ENCODE measurements at places on chromosomes 3 and 15.

DNA sequence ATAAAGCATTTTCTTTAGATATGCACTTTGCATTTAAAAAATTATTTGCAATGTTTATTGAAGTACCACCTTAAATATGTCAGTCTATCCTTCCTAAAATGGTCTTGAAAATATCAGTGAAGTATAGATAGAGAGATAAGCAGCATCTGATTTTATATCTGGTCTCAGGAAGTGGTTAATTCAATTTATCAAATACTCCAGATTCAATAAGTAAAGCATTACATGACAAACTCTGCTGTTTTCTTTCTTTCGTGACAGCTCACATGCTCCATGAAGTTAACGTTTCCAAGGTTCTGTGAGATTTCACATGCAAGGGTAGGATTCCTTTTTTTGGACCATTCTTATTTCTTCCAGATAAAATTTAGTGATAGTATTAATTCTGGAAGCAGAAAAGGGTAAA is 775.4 kb upstream of the ROBO1 start:
- DNase-seq, result no peak

GRCh38 chr3:8539419-8539818 is 37.8 kb downstream of the LMCD1 start:
- DNase-seq, result peak; percentile 45

- no peak for DNase-seq
Measured at GRCh38 chr15:27223179-27223578, 252.2 kb downstream of the GABRG3 start.

GRCh38 chr3:2247831-2248230 is 149.2 kb downstream of the CNTN4 start:
- DNase-seq, result no peak

- DNase-seq, result no peak
Measured at GRCh38 chr3:41137686-41138111, 61.6 kb upstream of the CTNNB1 start.

- no peak for DNase-seq
Measured at GRCh38 chr3:42507252-42507651, 4.8 kb downstream of the VIPR1 start.

DNA sequence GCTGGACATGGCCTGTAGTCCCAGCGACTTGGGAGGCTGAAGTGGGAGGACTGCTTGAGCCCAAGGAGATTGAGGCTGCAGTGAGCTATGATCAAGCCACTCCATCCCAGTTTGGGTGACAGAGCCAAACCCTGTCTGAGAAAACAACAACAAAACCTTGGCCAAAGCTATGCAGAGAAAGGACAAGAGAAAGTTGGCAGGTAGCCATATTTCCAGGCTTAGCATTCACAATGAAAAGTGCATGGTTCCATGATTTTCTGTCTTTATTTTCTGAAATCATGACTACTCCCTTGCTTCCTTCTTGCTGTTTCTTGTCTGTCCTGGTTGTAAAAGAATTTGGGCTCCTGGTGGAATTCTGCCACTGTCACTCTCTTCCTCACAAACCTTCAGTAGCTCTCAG is 284.6 kb upstream of the C2CD4B start:
- no peak for DNase-seq

GRCh38 chr3:108428586-108428985 is 81.8 kb downstream of the MYH15 start:
- DNase-seq, result no peak

DNA sequence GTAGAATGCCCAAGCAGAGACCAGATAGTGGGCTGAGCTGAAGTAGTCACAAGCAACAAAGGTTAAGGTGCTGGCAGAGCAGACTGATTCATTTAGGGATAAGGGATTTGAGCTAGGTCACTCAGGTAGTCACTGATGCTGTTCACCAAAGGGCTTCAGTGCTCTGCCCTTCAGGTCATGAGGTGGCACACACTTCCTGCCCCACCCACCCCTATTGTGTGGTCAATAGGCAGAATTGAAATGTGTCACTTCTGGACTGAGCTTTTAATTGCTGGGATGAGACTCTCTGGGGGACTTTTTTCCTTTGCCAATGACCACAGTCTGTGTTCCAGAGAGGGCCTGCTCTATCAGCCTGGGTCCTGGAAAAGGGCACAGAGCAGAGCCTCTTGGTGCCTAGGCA is 2.9 kb upstream of the DIS3L start:
- DNase-seq, result no peak

DNA sequence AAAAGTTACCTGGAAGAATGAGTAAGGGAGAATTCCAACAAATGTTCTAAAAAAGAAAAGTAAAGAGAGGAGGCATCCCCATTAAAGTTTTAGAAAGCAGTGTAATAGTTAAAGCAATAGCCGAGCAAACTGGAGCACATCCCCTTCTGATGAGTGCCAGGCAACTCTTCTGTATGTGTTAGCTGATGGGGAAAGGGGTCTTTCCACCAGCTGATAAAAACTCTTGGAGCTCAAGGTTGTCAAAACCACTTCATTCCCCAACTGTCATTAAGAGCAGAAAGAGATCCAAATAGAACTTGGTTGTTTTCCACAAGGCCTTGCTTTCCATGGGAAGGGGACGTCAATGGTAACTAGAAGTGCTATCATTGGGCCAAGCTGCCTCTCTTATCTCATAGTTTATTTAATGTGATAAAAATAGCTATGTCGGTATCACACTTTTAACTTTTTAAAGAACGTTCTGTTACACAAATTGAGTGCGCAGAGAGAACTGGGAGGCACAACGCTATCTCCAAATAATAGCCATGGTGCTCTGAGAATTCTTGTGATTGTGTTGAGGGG is 116.9 kb downstream of the POLR2M start:
- DNase-seq, result no peak

GRCh38 chr15:89139613-89140499 is 51.6 kb downstream of the ABHD2 start:
- DNase-seq, result no peak

DNA sequence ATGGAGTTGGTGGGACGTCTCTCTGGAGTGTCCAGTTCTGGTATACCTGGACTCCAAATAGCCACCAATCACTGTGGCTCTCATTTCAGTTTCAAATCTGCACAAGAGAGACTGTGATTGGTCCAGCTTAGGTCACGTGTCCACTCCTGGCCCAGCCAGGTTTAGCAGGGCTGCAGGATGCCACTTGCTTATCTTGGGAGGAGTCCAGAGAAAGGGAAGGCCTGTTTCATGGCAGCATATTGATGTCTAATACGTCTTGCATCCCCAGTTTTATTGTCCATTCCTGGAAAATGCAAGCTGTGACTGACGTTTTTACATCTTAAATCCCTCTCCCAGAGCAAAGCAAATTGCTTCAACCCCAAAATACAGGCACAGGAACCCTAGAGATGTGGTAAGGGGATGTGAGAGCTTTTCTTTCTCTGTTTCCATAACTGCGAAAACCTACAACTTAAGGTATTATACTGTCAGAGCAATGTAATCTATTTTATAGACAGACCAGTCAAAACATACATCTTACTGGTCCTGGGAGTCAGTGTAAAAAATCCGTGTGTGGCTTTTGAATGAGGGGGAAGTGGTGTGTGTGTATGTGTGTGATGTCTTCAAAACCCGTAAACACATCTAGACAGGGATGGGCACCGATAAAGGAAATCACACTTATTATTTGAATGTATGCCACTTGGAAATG is 274.4 kb downstream of the TLE3 start:
- DNase-seq, result peak; percentile 33

GRCh38 chr15:27813139-27813538 is 286.0 kb downstream of the OCA2 start:
- no peak for DNase-seq

GRCh38 chr15:40059821-40060220 is 20.8 kb upstream of the SRP14 start:
- DNase-seq, result no peak

DNA sequence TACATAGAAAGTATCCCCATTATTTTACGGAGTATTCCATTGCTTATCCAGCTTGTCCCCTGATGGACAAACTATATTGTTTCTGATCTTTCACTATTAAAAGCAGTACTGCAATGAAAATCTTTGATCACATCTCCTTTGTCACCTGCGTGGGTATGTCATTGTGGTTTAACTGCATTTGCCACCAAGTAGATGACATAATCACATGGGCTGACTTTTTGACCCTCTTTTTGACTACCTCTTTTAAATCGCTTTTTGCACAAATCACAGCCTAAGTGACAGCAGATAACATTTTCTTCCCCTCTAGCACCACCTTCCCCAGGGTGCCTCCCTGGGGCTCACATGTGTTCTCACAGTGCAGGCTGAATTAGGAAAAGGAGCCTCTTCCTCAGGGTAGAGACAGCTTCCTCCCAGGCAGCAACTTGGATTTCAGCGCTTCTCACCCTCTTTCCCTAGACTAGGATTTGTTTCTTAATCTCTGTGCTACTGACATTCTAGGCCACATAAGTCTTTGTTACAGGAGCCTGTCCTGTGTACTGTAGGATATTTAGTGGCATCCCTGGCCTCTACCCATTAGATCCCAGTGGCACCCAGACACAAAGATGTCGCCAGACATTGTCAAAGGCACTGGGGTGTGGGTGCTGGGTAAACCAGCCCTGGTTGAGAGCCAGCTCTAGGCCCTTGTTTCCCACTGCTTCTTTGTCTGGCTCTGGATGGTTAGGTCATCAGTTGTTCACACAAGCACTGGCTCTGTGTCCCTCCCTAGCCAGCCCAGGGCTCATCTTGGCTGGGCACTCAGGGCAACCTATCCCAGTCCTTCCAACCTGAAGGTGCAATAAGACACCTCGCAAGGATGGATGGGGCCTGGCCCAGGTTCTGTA is 1.3 kb upstream of the RBP1 start:
- no peak for DNase-seq

GRCh38 chr15:90685591-90686434 is 31.3 kb upstream of the BLM start:
- DNase-seq, result no peak

GRCh38 chr15:85750319-85751290 is 44.1 kb downstream of the KLHL25 start:
- DNase-seq, result peak; percentile 77

DNA sequence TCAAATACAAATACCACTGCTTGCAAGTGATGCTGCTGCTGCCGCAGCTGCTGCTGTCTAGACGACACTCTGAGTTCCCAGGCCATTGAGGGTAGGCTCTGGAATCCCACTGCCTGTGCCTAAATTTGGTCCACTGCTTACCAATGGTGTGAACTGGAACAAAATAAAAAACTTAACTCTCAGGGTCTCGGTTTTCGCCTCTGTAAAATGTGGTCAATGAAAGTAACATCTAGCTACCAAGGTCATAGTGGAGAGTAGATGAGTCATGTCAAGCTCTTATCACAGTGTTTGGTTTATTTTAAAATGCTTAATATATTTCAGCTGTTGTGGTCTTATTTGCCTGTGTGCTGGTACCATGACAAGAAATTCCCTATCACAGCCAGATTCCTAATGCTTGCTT is 299.3 kb downstream of the CLSTN2 start:
- no peak for DNase-seq

- DNase-seq, result peak; percentile 48
Measured at GRCh38 chr3:171950373-171950772, 89.0 kb upstream of the FNDC3B start.

DNA sequence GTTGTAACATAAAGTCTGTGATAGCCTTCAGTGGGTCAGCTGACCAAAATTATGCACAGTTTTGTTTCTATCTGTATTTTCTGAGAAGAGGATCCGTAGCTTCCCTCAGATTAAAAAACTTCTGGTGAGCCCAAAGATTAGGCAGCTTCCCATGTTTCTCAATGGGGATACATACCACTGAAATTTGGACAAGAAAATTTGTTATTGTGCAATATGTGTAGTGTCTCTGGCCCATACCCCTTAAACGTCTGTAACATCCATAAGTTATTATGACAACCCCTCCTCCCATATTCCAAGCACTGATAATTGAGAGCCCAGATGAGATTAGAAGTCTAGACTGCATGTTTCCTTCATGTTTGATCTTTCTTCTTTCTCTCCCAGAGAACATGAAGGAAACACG is 1.9 kb upstream of the MITF start:
- no peak for DNase-seq

DNA sequence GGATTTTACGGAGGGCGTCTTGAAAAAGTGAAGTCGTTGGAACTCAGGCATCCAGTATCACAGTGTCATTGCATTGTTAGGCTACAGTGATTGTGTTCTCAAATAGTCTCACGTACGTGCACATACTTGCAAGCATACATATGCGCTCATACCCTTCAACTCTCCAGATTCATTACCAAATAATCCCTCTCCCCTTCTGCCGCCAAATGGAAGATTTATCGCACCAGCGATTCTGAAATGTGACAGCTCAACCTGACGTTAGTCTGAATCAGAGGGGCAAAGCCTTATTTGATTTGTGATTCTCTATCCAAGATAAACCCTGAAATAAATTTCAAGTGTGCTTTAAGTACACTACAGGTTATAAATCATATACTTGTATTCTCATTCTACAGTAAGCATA is 119.4 kb downstream of the GADL1 start:
- no peak for DNase-seq

GRCh38 chr3:38521391-38521987 is 25.3 kb downstream of the EXOG start:
- peak; percentile 73 for DNase-seq

- no peak for DNase-seq
Measured at GRCh38 chr3:106018102-106018501, 149.3 kb upstream of the CBLB start.

DNA sequence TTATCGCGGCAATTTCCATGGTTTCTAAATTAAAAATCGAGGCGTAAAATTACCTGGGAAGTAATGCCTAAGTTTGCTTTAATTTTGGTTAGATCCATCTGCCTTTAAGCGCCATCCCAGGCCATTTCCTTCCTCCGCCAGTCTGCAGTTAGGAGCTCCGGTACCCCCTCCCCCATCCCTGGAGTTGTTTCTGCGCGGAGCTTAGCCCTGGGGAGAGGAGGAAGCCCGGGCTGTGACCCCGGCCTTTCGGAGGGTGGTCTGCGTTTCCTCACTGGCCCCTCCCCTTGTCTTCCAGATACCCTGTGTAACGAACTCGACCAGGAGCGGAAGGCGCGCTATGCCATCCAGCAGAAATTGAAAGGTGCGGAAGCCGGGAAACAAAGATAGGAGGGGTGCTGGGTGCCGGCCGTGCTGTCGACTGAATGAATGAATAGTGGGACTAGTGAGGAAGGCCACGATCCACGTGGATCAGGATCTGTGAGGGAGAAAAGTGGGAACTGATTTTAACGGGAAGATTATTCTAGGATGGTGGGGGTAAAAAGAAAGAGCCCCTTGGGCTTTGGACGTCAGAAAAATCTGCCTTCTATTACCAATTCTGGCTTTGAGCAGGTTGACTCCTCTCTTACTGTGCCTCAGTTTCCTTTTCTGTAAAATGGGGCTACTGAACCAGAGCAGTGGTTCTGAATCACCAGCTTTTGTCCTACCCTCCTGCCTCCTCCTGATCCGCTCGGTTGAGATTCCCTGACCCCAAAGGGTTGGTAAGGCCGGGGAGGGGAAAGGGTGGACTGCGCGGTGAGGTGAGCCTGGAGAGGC is 6.7 kb downstream of the RNU6-1 start:
- no peak for DNase-seq

DNA sequence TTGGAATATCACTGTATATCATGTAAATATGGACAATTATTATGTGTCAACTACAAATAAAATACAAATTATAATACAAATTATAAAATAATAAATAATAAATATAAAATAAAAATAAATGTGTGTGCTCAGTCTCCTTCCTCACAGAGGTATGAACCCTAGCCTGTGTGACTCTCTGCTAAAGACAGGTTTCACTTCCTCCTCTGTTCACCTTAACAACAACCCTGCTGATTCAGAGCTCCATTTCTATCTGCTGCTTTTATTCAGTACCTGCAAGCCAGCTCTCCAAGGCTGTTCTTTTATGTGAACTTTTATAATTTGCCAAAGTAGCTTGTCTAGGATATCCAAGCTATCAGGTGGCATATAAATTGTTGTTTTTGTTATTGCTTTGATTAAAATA is 610.7 kb upstream of the GRM7 start:
- no peak for DNase-seq

GRCh38 chr3:35194666-35195065 is 444.7 kb upstream of the ARPP21 start:
- DNase-seq, result no peak

GRCh38 chr15:60590935-60591495 is 112.1 kb upstream of the ICE2 start:
- peak; percentile 59 for DNase-seq

All from GM03348 (cell line).